ENCODE measurements at places on chromosomes 7 and 10. TPM values are rescaled to one million over a fixed set of nuclear protein-coding genes. Genes with fewer than 3 reads are reported as not detected.

- DNase-seq = no peak
Observed at GRCh38 chr7:27203964-27204594, 4.2 kb upstream of the HOXA13 start.

DNA sequence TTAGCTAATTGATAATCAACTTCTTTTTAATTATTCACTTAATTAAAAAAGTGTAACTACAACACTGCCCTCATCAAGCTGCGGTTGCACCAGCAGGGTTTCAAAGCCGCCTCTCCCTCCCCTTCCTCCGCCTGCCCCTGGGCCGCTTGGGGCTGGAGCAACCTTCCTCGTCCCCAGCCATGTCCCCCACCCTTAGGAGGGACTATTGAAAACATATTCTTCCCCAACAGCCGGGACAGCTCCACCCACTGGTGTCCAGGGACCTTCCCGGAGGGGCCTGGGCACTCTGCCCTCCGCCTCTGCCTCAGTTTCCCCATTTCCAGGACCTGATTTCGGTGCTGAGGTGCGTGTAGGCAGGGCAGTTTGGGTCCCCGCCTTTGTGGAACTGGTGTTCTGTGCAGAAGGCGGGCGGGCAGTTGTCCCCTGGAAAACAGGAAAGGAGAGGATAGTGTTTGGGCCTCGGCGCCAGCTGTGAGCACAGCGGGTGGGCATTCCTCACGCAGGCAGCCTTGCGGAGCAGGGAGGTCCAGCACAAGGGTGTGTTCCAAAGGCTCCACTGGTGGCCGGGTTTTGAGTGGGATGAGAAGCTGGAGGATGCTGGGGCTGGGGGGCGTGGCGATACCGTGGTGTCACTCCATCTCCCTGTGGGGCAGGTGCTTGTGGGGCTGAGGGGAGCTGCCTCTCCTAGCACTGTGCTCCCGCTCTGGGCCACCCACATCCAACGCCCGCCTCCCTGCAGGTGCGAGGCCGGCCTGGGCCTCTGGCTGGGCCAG lies 15.7 kb downstream of the UNCX start:
- no peak for DNase-seq

GRCh38 chr10:14822879-14823755 lies 14.7 kb downstream of the CDNF start:
- peak; percentile 49 for DNase-seq

GRCh38 chr10:1570416-1571051 lies 166.8 kb downstream of the ADARB2 start:
- DNase-seq = no peak

GRCh38 chr10:62690703-62691102 lies 113.8 kb upstream of the ADO start:
- DNase-seq = no peak

DNA sequence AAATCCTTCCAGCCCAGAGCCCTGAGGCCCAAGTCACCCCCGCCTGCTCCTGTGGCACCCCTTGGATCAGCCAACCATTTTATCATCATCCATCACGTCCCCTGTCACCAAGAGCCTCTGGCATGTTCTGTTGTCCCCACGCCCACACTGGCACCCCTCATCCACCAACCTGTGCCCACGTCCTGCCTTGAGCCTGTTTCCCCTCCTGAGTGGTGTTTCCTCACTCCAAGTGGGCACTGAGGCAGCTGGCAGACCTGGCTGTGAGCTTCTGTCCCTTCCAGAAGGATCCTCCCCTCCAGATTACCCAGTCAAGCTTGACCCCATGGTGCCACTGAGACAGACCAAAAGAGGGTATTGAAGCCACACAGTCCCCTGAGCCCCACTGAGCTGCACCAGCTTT lies 71.4 kb upstream of the ANTXRL start:
- DNase-seq = no peak

DNA sequence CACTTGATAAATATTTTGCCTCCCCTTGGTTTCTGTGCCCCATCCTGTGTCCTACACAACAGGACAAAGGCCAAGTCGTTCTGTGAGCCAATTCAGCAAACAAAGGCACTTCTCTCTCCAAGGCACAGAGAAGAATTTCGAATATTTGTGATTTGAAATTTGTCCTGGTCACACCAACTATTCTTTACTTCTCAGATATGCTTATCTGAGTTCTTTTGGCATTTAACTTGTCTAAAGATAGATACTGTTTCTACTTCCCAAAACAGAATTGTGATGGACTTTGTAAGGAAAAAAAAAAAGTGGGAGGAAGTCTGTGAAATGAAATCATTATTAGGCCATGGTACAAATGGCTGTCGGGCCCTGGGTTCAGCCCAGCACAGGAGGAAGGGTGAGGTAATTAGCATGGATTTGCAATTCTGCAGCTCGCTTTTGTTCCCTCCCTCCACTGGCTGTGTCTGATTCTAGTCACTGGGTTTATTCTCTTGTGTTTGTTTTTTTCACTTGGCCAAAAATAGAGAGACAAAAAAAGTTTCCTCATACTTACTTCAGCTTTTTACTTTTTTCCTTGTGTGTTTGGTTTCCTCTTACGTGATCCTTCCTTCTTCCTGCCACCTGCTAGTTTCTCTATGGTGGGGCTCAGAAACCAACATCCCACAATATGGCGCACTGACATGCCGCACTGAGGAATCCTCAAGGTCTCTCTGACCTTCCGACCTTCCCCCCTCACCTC lies 108.2 kb upstream of the MKLN1 start:
- no peak for DNase-seq

DNA sequence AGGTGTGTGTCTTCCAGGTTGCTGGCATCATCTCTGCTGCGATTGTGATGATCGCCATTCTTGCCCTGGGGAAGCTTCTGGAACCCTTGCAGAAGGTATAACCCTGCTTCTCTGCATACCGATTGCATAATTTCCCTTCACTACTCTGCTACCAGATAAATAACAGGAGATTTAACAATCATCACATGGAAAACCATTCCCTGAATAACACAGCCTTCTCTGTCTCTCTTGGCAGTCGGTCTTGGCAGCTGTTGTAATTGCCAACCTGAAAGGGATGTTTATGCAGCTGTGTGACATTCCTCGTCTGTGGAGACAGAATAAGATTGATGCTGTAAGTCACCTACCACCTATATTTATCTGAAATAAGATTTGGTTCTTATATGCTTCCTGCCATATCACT lies 33.8 kb downstream of the SLC26A4 start:
- DNase-seq = no peak

Gene SUN1
- 218 TPM for total RNA-seq

Gene C7orf57
- total RNA-seq = 0.24 TPM

Gene FKBP6
- not detected for total RNA-seq

Gene SPDYE2B
- not detected for total RNA-seq
